ENCODE measurements at places on chromosomes 7 and 10.

DNA sequence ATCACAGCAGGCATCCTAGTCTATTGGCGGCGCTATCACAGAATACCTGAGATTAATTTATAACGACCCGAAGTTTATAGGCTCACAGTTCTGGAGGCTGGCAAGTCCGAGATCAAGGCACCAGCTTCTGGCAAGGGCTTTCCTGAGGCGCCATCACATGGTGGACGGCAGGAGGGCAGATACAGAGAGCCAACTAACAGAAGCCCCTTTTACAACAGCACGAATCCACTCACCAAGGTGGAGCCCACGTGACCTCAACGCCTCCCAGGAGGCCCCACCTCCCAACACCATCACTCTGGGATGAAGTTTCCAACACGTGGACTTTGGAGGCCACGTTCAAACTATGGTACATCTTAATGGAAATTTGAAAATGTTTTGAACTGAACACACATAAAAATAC is 255.3 kb downstream of the ELFN1 start:
- DNase-seq = peak; percentile 30

- no peak for DNase-seq
Measured at GRCh38 chr10:75335983-75336382, 65.6 kb downstream of the ZNF503 start.

DNA sequence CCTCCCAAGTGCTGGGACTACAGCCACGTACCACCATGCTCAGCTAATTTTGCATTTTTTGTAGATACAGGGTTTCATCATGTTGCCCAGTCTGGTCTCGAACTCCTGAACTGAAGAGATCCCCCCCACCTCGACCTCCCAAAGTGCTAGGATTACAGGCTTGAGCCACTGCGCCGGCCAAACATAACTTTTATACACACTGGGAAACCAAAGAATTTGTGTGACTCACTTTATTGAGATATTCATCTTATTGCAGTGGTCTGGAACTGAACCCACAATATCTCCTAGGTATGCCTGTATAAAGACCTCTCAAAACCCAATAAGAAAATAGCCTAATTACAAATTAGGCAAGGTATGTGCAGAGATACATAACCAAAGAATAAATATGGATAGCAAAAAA is 182.6 kb upstream of the FEZF1 start:
- no peak for DNase-seq

DNA sequence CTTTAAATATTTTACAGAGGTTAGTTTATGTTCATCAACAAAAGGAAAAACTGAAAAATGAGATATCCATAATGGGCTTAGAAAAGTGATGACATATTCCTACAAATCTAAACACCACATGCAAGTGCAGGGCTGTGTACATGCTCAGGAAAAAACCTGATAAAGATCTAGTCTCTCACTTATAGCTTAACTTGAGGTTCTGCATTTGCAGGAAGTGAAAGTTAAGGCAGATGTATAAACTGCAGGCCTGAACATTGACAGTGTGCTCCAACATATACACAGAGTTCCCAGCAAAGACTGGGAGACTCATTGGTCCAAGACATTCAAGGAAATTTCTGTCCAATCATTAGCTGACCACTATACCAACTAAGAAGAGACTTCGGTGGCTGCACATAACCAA is 63.8 kb upstream of the RET start:
- no peak for DNase-seq

GRCh38 chr7:125695626-125696025 is 766.0 kb upstream of the POT1 start:
- DNase-seq = no peak

DNA sequence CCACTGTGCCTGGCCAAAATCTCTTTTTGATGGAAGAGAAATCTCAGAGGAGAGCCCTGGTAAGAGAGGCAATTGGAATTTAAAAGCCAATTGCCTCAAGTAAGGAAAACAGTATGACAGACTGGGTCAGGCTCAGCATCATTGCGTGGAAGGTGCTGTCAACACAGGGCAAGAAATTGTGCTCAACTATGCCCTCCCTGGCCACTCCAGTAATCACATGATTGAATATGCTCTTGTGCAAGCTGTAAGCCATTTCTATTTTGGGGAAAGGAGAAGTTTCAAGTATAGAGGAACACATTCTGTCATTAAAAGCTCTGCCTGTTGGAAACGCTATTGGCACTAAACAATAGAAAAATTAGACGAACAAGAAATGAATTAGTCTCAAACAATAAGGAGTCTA is 1127.7 kb downstream of the REEP3 start:
- DNase-seq = no peak

DNA sequence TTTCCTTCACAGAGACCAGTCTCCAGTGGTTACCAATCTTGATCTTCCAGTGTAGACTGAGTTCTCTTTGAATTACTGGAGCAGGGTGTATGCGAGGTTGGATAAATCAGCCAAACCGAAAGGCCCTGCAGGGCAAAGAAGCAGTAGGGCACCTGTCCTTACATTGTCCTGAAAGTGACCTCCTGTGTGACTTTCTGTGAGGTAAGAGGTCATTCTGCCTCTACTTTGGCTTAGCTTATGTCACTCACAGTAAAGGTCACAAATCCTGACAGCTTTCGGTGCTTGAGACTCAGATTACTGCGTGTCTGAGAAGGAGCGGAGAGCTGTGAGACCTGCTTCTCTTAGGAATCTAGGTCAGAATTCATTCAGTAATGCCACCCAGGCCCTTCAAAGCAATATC is 252.7 kb upstream of the ETV1 start:
- no peak for DNase-seq

DNA sequence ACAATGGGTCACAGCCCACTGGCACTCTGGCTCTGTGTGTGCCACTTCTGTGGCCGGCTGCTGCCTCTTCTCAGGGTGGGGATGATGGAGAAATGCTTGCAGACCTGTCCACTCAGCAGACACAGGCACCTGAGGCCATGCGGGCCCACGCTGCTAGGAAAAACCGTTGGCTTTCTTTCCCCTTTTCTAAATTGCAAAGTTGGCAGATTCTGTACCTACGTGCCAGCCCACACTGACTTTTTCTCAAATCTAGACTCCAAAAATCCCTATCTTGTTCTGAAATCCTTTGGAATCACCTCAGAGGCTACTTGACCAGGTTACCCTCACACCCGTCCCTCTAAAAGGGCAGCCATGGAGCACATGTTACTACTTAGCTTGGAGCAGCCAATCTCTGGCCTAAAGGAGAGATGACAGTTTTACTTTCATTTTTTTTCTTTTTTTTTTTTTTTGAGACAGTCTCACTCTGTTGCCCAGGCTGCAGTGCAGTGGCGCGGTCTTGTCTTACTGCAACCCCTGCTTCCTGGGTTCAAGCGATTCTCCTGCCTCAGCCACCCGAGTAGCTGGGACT is 99.4 kb downstream of the RNF216 start:
- DNase-seq = no peak
